ENCODE measurements at places on chromosomes 7 and 10.

GRCh38 chr7:102393467-102393866 is 2.7 kb upstream of the PRKRIP1 start:
- DNase-seq, result no peak

GRCh38 chr10:69409176-69409495 is 7.6 kb downstream of the TACR2 start:
- no peak for DNase-seq

DNA sequence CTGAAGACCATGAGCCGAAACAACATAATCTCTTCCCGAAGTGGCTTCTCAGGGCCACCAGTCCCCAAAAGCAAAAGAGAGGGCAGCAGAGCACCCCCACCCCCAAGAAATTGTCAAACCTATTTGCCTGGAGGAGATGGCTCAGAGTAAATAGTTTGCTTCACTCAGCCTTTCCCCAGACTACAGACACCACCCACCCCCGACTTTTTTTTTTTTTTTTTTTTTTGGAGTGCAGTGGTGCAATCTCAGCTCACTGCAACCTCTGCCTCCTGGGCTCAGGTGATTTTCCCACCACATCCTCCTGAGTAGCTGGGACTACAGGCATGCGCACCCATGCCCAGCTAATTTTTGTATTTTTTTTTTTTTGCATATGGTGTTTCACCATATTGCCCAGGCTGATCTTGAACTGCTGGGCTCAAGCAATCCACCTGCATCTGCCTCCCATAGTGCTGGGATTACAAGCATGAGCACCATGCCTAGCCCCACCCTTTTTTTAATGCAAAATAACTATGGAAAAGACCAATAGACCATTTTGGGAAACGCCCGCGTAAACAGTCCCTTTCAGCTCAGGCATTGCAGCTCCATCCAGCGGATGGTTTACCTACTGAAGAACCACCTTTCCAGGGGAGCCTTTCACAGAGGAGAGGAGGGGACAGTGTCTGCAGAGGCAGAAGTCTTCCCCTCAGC is 9.7 kb downstream of the ZMIZ1 start:
- DNase-seq, result no peak

GRCh38 chr10:109838592-109839244 is 84.6 kb downstream of the XPNPEP1 start:
- DNase-seq, result no peak

DNA sequence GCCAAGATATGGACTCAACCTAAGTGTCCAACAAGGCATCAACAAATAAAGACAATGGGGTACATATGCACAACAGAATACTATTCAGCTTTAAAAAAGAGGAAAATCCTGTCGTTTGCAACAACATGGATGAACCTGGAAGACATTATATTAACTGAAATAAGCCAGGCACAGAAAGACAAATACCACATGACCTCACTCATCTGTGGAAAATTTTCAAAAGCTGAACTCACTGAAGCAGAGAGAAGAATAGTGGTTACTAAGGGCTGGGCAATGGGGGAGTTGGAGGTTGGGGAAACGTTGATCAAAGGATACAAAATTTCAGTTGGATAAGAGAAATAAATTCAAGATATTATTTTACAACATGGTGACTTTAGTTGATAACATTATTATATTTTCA is 221.4 kb upstream of the PITRM1 start:
- no peak for DNase-seq

GRCh38 chr7:139883814-139884213 is 54.8 kb downstream of the TBXAS1 start:
- no peak for DNase-seq

DNA sequence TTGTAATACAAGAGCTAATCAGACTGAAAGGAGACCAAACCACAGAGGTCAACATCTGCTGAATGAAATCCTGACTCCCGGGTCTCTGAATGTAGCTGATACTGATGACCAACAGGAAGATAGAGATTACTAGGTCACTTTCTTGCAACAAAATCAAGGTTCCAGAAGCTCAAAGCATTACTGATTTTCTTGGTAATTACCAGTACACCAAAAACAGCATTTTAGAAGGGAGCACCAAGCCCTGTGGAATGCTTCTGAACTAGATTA is 177.7 kb downstream of the SLC25A13 start:
- no peak for DNase-seq

- DNase-seq, result no peak
Observed at GRCh38 chr10:79206300-79207095, 137.7 kb downstream of the ZMIZ1 start.

GRCh38 chr10:15140698-15141097 is 27.8 kb downstream of the NMT2 start:
- no peak for DNase-seq

DNA sequence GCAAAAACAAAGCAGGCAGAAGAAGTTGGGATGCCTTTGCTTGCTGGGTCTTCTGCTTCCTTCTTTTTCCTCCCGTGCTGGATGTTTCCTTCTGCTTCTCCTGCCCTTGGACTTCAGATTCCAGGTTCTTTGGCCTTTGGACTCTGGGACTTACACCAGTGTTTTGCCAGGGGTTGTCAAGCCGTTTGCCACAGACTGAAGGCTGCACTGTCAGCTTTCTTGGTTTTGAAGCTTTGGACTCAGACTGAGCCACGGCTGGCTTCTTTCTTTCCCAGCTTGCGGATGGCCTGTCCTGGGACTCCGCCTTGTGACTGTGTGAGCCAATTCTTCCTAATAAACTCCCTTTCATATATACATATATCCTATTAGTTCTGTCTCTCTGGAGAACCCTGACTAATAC is 11.3 kb upstream of the LCOR start:
- no peak for DNase-seq

DNA sequence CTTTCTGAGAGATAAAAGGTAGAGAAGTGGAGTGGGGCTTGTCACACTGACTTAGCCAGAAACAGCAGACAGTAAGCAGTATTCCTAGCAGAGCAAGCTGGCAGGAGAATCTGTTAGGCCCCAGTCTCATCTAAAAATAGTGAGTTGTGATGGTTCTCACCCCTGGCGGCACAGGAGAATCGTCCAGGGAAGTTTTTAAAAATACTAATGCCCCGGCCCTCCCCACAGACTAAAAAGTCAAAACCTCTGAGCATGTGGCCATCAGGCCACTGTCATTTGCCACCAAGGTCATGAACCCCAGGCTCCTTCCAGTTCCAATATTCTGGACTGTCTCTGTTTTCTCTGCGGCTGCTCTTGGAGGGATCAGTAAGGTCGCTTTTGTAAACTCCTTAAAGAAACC is 34.0 kb downstream of the LYZL1 start:
- no peak for DNase-seq

DNA sequence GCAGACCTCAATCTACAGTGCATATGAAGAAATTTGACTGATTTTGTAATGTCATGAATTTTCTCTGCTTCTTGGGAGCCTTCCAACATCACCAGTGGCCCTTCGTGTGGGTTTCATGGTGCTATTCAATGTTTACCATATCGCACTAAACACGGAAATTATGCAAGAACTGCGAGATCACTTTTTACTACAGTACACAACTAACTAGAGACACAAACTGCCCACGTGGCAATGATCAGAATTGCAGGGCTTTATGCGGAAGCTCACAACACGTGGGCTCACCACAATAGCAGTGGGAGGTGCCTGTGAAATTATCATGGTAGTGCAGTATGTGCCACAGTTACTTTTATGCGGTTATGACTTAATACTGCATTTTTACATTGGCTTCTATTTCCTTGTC is 449.7 kb upstream of the KLF6 start:
- DNase-seq, result no peak

GRCh38 chr7:77315182-77315591 is 101.0 kb downstream of the GSAP start:
- no peak for DNase-seq

DNA sequence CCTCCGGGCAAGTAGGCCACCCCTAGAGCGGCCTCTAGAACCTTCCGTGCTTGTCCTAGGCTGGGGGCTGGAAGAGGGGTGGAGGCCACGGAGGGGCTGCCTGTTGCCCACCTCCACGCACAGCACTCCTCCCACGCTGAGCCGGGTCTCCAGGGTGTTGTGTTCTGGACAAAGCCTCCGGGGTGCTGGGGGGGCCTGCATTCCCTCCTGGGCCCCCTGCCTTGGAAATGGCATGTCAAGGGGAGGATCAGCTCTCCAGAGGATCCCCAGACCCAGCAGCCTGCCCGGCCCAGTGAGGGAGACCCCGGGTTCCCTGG is 8.1 kb upstream of the TTYH3 start:
- DNase-seq, result no peak

DNA sequence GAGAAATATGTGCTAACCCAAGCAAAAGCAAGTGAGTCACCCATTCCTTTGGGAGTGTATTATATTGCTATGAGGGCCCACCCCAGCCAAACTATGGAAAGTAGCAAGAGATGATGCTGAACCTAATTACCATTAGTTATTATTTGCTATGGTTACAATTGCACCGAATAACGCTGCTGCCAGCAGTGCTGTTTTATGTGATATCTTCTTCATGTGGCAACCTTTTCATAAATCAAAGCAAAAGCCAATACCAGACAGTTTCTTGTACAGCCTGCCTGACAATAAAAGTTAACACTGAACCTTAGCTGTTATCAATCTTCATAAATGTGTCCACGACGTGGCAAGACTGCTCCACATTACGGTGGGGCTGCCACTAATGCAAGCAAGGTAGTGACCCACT is 241.7 kb upstream of the PLXNA4 start:
- DNase-seq, result no peak

DNA sequence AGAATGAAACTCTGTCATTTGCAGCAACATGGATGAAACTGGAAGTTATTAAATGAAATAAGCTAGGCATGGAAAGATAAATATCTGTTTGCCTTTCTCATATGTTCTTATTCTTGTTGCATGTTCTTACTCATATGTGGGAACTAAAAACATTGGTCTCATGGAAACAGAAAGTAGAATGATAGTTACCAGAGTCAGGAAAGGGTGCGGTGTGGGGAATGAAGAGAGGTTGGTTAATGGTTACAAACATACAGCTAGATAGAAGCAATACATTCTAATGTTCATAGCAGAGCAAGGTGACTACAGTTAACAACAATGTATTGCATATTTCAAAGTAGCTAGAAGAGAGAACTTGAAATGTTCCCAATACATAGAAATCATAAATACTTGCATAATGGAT is 105.1 kb downstream of the FAM107B start:
- no peak for DNase-seq

DNA sequence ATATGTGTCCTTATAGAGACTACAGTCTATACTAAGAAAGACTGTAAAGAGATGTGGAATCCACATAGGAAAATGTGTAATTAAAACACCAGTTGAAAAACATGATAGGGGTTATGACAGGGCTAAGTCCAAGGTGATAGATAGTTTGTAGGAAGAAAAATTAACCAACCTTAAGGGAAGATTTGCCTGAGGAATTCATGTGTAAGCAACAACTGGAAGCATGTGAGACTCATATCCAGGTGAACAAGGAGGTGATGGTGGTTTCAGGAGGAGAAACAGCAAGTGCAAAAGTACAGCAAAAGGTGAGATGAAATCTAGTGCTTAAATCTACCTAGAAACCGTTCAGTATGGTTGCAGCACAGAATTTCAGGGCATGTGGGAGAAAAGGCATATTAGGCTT is 216.7 kb upstream of the ETV1 start:
- DNase-seq, result no peak

All from GOT3 (cell line).